ENCODE measurements at places on chromosomes 1 and 21. TPM values are rescaled to one million over a fixed set of nuclear protein-coding genes. Genes with fewer than 3 reads are reported as not detected.

Gene OR2T29
- not detected for total RNA-seq

Gene RXFP4
- not detected for total RNA-seq

- DNase-seq: no peak
These were observed 116.3 kb upstream of the ADAMTS5 start for GRCh38 chr21:27083144-27083543.

Gene FCGR3B
- 18.9 TPM for total RNA-seq

- DNase-seq: no peak
These were observed 113.9 kb downstream of the ATP5PO start for GRCh38 chr21:33801424-33802405.

GRCh38 chr1:194114288-194114687, 927.9 kb upstream of the B3GALT2 start:
- no peak for DNase-seq

DNA sequence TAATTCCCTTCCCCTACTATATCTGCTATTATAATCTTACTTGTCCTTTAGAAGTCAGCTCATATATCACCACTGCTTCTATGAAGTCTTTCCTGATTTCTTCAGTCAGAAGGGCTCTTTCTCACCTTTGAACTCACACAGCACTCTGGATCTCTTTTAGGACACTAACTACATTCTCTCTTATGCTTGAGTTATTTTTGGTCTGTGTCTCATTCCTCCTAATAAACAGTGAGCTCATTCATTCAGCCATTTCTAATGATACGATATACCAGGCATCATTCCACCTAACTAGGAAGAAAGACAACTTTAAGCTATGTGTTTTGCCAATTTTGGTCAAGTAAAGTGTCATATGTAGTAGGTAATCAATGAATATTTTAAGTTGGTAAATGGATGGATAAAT, 1.2 kb upstream of the STYXL2 start:
- no peak for DNase-seq

DNA sequence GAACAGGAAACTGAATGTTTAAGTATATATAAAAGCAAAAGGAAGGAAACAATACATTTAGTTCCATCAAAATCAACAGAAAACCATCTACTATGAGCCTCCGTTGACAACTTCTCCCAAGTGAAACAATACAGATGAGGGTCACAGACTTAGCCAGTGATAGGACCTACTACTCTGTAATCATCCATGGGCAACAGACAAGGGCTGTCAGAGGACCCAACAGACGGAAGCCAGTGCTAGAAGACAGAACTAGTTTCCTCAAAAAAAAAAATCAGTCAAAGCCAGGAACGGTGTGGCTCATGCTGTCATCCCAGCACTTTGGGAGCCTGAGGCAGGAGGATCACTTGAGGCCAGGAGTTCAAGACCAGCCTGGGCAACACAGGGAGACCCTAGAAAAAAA, 20.6 kb downstream of the RERE start:
- DNase-seq: no peak

- DNase-seq: no peak
These were observed 12.3 kb downstream of the CAPN9 start for GRCh38 chr1:230759369-230760065.

GRCh38 chr1:248839168-248839555, 1.1 kb downstream of the ZNF672 start:
- DNase-seq: no peak

DNA sequence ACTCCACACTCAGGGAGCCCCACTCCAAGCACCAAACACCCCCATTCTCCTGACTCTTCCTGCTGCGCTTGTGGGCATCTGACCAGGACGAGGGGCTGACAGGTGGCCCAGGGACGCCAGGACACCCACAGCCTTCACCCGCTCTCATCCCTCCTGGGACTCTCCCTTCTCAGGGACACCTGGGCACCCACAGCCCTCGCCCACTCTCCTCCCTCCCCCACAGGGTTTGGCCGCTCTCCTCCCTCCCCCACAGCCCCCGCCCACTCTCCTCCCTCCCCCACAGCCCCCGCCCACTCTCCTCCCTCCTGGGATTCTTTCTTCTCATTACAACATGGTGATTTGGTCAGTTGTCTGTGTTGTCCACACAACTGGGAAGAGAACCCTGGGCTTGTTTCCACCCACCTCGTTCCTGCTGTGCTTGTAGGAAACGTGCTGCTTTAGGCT, 43.4 kb downstream of the PRDM15 start:
- peak; percentile 39 for DNase-seq

Data from upper lobe of right lung (tissue), 1 donor.